ENCODE measurements at places on chromosomes 7 and 10. TPM values are rescaled to one million over a fixed set of nuclear protein-coding genes. Genes with fewer than 3 reads are reported as not detected.

The ORC5 gene
- polyA plus RNA-seq, result 25.3 TPM

The LLCFC1 gene
- 1.0 TPM for polyA plus RNA-seq

The SPDYE6 gene
- 13.9 TPM for polyA plus RNA-seq

The FGL2 gene
- 35.1 TPM for polyA plus RNA-seq

The RAPGEF5 gene
- polyA plus RNA-seq, result 33.1 TPM

The TECPR1 gene
- 15.9 TPM for polyA plus RNA-seq

- DNase-seq, result no peak
Observed at GRCh38 chr7:73463966-73464365, 30.4 kb downstream of the FZD9 start.

DNA sequence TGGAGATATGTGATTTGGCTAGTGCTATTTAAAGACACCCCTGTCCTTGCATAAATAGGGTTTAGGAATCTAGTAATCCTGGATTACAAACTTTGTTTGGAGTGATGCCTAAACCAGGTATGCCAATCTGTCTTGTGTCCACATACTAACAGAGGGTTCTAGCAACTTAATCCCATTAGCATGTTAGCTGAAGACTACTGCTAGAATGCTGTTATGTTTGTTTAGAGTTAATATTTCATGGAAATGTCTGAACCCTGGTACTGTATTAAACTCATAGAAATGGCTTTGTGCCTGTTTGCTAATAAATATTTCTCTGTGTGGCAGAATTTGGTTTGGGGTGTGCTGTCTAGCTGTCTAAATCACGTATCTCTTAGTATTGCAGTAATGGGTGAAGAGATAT, 150.8 kb downstream of the PFKFB3 start:
- no peak for DNase-seq

DNA sequence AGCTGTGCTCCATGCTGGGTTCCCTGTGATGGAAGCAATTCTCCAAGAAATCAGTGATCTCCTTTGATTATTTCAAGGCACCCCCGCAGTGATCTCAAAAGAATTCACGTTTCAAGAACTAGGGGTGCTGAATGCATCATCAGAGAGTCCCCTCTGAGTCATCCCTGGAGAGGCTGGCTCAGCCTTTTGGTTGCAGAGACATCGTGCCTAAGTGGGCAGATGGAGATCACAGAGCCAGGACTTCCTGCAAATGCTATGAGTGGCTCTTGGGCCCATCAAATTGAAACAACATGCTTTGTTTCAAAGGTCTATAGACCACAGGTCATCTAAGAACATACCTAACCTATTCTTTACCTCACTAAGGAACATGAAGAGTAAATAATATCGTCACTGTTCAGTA, 41.5 kb upstream of the PLEKHA1 start:
- no peak for DNase-seq

DNA sequence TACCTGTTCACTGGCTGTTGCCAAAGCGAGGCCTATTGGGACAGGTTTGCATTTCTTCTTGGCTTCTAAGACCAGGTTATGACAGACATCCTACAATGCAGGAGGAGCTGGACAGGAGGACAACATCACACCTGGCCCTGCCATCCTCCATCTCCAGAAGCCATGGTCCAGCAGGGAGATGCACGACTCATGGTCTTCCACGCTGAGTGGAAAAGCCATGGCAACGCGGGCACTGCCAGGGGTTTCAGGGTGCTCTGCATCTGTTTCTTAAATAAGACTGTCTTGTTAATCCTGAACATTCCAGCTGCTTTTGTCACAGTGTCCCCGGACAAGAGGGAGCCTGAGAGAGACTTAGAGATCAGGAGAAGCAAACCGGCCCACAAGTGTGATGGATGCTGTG, 40.3 kb downstream of the CLRN3 start:
- DNase-seq, result no peak

GRCh38 chr10:131829156-131829930, 71.5 kb upstream of the PPP2R2D start:
- no peak for DNase-seq

- no peak for DNase-seq
Observed at GRCh38 chr10:27241010-27241651, 534 bp upstream of the ACBD5 start.

DNA sequence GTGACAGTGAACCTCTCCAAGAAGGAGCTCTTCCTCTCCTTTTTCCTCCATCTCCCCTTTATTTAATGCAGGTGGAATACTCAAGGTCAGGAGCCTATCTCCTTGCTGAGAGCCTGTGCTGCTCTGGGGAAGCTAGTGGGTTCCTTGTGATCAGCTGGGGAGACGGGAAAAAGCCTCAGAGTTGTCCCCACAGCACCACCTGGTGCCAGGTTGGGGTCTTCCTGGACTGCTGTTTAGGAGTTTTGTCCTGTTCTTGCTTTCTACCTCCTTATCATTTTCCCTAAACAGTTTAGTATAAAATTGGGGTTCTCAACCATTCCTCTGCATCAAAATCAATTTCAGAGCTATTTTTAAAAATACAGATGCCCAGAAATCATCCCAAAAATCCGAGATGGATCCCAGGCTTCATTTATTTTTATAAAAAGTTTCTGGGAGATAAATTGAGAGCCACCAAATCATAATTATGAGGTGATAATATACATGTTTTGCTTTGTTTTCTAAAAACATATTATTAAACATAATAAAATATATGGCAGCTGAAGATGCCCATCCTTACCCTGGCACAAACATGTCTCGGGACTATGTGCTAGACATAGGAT, 44.3 kb downstream of the MACC1 start:
- peak; percentile 50 for DNase-seq

DNA sequence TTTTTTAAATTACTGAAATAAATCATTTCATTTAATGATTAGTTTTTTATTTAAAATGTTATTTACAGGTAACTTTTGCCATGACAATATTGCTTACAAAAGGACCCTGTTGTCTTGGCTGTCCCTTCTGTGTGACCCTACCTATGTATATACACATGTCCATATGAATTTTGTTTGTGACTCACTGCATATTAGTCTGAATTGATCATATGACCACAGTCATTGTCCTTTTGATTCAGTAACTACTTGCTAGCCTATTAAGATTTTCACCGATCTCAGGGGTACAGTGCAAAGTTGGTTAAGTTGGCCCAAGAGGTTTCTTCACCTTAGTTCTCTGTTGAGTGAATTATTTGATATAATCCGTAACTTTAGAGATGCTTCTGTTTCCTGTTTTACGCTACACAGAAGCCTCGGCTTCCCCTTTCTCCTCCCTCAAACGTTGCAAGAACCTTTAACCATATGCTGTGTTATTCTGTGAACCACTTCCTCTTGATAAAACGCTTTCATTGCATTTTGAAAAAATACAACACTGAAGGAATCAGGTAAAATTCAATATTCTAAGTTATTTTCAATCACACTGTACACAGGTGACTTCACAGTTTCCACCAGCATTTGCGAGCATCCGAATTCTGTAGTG, 43.9 kb downstream of the APBB1IP start:
- no peak for DNase-seq

DNA sequence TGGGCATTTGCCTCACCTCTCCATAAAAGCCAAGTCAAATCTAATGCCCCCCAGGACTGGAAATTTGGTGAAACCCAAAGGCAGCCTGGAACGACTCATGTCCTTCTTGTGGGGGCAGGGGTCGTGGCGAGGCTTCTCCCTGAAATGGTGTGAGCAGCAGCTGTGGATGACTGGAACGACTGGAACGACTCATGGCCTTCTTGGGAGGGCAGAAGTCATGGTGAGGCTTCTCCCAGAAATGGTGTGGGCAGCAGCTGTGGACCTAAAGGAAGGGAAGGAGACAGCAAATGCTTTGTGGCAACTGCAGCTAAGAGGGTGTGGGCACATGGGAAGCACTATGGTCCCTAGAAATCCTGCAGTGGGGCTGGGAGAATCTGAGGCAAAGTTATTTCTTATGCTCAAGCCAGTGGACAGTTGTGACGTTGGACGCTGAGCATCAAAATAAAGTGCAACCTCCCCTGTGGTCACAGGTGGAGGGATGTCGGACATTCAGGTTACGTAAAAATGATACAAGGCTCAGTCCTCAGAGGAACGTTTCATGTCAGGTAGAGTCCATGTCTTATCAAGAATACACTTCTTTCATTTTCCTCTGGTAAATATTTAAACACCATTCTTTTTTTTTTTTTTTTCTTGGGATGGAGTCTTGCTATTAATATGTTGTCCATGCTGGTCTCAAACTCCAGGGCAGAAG, 107.0 kb upstream of the KIF5B start:
- no peak for DNase-seq

DNA sequence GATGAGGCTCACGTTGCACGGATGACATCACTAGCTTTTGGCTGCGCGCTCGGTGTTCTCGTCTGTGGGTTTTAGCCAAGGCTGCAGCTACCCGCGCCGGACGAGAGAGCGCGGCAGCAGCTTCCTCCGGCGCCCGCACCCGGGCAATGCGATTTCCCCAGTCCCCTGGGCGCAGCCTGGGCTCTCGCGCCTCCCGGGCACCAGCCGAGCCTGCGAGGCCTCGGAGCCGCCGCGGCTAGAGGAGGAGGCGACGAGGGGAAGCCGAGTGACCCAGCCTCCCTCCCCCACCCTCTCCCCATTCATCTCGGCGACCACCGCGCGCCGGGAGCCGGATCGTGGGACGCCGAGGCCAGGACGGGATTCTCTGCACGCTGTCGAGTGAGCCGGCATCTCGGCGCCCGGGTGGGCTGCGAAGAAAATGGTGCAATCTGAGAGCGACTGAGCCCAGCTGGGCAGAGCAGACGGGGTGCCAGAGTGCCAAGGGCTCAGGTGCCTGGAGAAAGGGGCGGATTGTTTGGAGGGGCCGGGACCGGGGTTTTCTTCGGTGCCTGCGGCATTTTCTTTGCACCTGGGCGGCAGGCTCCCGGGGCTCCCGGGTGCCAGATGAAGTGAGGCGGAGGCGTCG, 1.2 kb upstream of the TMEM178B start:
- no peak for DNase-seq

DNA sequence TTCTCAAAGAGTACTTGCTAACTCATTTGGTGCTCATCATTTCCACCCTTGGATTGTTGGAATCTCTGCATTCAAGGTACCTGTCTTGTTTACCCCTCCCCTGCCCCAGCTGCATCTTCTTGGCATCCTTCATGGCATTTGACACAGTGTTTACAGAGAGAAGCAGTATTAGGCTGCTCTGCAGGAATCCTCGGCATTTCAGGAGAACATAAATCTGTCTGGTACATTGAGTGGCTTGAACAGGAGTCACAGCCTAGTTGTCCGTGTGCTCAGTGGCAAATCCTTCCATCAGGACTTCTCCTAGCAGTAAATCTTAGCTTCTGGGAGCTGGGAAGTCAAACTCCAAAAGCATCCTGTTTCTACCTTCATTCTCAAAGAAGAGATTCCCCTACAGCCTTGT, 136.8 kb upstream of the YAE1 start:
- DNase-seq, result no peak

DNA sequence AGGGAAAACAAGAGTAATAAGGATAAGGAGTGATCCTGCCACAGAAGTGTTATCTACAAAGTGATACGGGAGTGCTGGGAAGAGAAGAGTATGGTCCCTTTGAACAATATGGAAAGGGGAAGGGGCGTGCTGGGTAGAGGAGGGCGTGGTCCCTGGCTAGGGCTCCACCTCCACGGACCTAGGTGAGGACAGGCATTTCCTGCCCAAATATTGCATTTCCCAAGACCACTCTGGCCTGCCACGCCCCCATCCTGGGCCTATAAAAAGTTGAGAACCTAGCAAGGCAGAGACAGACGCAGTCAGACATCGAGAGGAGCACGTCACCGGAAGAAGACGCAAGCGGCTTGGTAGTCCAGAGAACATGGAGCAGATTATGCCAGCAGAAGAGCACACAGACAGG, 22.8 kb downstream of the VSTM4 start:
- DNase-seq, result no peak

DNA sequence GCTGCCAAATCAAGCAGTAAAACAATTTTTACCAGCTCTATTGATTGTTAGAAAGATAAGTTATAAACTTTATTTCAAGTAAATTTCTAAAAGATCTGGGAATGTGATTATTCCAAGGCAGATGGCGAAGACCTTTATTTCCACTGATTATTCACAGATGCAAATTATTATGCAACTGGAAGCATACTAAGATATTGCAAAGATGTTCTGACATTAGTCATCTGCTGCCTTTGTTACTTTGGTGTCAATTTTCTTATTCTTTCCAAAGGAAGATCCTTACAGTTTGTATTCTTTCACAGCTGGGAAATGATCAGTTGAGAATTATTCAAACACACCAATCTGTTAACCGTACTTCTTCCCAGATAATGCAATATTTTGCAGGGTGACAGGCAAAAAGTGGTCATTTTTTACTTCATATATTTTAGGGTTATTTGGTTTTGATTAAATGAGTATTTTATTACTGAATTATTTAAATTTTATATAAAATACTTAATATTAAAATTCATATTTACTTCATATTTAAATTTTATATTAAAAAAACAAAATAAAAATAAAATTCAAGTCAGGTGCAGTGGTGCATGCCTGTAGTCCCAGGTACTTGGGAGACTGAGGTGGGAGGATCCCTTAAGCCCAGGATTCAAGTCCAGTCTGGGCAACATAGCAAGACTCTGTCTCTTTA, 171.3 kb downstream of the FZD1 start:
- DNase-seq, result no peak

DNA sequence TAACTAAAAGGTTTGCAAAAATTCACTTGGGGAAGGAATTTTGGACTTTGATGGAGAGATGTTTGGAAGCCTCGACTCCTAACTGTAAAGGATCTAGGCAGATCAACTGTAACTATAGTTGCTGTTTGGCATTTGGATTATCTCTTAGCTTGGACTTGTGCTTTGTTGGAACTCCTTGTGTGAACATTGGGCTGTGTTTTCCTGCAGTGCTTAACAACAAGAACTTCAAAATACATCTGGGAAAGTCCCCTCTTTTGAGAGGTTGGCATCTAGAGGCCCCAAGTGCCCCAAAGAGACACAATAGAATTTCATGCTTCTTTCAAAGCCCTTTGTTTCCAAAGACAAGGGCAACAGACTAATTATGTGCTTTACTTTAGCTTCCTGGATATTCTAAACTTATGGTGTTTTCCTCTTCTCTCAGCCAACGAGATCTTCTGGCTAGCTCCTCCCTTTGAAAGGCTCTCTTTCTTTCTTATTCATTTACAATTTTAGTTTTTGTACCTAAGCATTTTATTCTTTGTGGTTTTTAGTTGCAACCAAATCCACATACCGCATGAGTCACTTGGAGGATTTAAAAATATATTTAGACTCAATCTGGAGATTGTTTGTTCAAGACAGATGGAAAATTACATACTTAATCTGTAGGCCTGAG, 11.6 kb downstream of the ABCA13 start:
- no peak for DNase-seq

DNA sequence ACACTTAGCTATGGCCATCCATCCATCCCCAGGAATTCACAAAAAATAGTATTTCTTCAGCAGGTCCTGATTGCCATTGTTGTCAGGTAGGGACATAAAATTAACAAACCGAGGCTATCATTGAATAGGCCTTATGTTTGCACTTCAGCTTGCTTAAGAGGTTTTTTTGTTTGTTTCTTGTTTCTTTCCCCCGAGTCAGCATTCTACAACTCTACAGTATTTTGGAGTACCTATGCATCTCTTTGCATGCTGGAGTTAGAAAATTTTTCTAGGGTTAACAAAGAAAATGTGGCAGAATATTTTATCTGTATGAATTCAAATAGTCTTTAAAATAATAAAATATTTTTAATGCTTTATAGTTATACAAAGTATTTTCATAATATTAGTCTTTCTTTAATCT, 26.3 kb downstream of the CHRM2 start:
- DNase-seq, result no peak

GRCh38 chr7:129569811-129570215, 41.7 kb upstream of the NRF1 start:
- no peak for DNase-seq

GRCh38 chr10:71005337-71006305, 117.3 kb upstream of the PCBD1 start:
- no peak for DNase-seq

GRCh38 chr10:7635408-7636125, 31.2 kb downstream of the ITIH5 start:
- no peak for DNase-seq
